ENCODE measurements at places on chromosomes 12 and 14.

- no peak for DNase-seq
These were observed 131.9 kb downstream of the EXOC5 start for GRCh38 chr14:57136669-57137328.

GRCh38 chr12:47286676-47287075, 206.9 kb upstream of the AMIGO2 start:
- DNase-seq = no peak

- DNase-seq = no peak
These were observed 1.6 kb downstream of the KLHL28 start for GRCh38 chr14:44960146-44960545.

- no peak for DNase-seq
These were observed 156.5 kb downstream of the PAWR start for GRCh38 chr12:79534029-79534867.

DNA sequence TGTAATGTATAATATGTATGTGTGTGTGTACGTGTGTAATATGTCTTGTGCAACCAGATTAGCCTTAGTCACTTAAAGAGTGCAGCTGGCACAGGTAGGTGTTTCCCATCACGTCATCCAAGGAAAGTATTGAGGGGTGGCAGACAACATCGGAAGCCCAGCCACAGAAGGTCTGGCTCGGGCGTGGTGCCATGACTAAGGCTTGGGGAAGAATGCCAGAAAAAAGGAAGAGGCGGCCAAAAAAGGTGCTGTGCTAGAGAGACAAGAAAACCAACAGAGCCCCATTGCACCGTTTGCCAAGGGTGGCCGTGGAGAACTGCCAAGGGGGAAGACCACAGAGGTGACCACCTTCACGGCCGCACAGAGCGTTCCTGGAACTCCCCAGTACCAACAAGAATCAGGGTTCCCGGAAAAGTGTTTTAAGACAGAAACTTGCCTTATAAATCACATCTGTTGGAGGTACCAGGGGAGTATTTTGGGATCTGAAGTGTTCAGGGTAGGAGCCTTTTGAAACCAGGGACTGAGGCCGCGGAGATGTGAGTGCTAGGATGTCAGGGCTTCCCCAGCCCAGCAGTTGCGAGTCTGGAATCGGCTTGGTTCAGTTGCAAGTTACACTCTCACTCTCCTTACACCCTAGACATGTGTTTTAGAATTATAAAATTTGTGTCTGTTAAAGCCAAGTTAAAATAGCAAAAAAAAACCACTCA, 131.2 kb upstream of the DYRK2 start:
- no peak for DNase-seq

GRCh38 chr14:70744641-70745040, 64.7 kb downstream of the MAP3K9 start:
- no peak for DNase-seq

DNA sequence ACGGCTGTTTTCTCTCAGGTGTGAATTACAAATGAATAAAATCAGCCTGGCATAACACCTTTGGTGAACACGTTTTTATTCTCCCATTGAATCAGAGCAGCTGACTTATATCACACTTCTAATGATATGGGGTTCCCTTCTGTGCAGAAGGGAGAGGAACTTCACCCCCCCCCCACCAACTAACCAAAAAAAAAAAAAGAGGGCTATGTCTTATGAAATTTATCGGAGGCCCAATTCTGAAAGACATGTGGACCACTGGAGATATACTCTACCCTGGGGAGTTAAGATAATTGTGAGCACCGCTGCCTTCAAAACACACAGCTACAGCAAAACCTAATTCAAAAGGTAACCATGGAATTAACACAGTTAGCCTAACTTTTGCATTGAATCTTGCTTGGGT, 4.6 kb downstream of the BCL11B start:
- DNase-seq = no peak

DNA sequence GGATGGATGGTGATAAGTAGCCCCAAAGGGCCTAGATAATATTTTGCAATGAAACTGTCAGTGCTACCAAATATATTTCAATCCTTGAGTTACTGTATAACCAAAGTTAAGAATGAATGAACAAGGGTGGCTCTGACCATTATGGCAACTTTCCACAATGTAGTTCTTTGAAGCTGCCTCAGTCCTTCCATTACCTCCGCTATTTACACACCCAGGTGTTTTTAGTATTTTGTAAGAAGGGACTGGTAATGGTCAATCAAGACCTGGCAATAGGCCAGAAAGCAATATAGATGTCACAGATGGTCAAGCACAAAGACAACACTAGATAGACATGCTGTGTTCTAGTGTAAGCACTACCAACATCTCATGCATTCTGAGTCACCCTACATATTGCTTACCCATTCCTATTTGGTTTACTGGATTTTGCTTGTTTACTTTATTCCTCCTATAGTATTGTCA, 16.3 kb downstream of the DUSP16 start:
- DNase-seq = no peak

DNA sequence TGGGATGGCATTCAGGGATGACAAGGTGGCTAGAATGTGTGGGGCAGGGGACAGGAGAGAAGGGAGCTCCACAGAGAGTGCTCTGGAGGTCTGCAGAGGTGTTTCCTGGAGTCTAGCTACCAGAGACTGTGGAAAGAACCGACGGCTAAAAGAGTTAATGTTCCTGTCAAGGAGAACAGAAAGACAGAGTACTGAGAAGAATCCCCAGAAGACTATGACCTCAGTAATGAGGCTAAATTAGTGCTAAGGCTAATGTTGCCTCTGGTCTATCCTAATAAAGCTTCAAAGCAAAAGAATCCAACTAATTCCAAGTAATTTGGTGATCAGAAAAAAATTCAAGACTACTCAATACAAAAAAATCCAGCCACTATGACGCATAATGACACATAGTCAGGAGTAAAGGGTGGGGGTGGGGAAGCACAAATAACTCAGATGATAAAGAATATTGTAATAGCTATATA, 44.7 kb downstream of the FERMT2 start:
- DNase-seq = no peak

DNA sequence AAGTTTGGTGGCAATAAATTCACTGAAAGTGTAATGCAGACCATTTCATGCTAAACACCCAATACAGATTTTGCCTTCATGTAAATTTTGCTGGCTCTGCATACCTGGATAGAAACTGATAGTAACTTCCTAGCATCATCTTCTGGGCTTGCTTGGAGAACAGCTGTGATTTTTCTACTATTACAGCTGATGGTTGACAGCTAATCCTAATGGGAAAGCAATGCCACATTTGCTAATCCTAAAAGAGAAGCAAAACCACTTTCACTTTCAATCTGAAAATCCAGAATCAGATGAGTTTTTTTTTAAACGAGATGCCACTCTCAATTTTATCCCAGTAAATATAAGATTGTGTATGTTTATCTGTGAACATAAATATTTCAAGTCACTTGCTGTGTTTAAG, 1035.9 kb downstream of the TRHDE start:
- DNase-seq = no peak

DNA sequence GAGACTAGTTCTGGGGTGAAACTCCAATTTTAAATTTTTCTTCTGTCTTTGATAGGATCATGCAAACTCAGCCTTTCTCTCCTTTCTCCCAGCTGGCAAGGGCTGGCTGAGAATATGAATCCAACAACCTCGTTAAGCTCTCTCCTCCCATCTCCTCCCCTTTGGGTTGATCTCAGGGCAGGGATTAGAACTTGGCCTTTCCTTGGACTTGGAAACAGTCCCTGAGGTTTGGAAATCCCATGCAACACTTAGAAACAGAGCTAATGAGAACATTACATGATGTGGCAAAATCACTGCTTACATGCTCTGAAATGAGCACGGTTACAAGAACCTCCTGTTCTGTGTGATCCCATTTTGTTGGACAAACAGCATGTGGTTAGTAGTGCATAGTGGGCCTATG, 31.6 kb downstream of the ACACB start:
- DNase-seq = no peak

GRCh38 chr12:3641428-3642018, 111.4 kb downstream of the CRACR2A start:
- no peak for DNase-seq

DNA sequence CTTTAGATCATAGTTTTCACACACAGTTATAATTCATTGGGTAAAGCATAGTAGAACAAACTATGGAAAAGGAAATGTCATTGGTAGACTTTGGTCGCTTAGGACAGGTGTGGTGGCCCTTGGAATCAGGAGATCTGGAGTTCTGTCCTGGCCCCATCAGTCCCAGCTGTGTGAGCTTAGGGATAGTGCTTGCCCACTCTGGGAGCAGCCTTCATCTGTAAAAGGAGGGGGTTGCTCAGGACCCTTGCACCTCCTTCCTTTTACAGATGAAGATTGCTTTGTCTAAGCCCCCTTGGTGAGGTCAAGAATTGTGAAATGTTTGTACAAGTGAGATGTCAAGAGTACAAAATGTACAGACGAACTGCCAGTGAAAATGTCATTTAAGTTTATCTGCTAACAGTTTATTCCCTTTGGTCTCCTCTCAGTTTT, 93.2 kb downstream of the BORCS5 start:
- no peak for DNase-seq

DNA sequence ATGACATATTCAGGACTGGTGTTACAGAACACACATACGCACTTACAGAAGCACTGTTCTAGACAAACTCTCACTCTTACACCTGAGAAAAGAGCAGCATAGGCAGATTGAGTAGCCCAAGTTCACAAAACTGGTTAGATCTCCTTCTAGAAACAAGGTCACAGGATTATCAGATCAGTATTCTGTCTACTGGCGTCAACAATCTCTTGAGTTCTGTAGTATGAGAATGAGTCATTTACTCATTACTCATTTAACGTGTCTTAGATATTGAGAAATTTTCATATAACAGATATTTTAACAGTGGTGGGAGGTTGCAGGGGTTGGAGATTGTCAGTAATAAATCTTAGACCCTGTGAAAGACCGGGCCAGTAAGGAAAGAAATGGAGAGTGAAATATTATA, 2.8 kb upstream of the TSPAN8 start:
- no peak for DNase-seq

- no peak for DNase-seq
These were observed 35.8 kb downstream of the RASAL1 start for GRCh38 chr12:113099764-113100163.

GRCh38 chr14:96316087-96316486, 47.1 kb downstream of the ATG2B start:
- no peak for DNase-seq

DNA sequence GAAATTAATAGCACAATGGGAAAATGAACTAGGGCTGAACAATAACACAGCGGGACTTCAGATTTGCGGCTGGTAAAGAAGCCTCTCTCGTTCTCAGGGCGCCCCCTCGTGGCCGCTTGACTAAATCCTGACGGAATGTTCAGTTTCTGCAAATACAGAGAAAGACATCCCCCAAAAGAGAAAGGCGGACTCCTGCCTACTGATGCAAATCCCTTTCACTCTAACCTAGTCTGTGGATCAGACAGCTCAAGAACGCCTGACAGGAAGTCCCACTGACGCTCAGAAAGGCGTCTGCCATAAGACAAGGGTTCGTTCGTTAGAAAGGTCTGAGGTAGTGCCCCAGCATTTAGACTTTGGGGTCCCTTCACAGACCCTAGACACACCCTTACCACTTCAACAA, 2.5 kb downstream of the NUAK1 start:
- peak; percentile 67 for DNase-seq

DNA sequence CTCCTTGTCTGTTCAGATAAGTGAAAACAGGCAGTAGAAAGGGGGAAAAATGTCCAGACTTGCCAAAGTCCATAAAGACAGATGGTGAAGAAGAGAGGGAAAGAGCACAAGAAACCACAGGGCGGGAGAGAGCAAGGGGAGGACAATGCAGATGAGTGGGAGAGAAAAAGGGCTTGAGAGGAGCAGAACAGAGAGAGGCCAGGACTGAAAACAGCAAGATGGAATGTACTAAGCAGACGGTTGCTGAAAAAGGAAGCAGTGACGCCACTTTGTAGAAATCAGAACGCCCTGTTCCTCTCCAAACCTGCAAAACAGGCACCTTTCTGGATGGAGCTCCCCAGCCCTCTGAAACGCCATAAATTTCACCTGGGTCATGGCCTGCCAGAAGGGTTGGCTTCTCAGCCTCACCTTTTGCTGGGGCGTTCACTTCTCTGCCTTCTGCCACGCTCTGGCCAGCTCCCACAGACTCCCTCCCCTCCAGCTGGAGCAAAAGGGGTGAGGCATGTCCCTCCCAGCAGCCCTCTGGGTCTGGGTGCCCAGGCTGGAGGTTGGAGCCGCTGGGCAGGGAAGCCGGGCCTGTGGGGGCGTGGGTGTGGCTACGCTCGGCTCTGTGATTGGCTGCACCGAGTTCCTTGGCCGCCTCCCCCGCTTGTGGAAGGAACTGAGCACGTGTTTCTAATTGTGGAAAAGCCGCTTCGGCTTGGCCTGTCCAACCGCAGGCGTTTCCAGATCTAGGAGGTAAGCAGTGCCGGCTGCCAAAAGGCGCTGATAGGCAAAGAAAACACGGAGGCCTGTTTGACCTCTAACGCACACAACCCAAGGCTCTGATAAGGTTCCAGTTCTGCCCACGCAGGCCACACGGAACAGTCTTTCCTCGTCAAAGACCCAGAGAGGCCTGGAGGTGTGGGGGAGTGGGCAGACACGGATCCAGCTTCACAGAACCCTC, 29.3 kb downstream of the SLC7A8 start:
- DNase-seq = no peak

DNA sequence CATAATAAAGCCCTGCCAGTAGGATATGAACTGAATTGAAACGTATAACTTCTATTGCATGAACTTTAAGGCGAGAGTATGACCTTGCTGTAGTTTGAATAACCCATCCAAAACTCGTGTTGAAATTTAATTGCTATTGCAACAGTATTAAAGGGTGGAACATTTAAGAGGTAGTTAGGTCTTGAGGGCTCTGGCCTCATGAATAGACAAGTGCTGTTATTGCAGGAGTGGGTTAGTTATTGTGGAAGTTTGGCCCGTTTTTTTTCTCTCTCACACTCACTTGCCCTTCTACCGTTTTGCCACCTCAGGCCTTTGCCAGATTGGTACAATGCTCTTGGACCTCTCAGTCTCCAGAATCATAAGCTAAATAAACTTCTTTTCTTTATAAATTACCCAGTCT, 473.7 kb upstream of the SYT1 start:
- no peak for DNase-seq

GRCh38 chr12:11648514-11649412, 711 bp upstream of the ETV6 start:
- DNase-seq = peak; percentile 38

DNA sequence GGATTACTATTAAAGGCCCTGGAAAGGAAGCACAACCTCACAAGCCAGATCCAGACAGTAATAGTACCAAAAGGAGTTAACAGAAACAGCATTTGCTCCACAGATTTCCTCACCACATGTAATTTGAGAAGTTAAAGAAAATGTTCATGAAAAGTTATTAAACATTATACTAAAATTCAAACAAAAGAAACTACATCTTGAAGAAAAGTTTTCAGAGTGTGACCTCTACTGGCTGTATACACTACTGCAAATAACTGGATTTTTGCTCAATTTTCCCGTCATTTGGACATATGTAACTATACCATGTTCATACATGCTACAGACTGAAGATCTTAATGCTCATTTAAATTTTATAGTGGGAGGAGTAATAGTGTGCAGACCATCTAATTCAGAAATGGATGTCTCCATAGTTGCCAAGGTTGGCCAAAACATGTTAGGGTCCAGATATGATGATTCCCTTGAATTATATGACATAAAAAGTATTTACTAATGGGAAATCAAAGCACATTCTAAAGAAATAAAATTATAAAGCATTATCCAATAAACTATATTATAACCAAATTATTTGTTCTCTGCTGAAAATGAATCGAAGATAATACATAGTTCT, 5.6 kb downstream of the KRR1 start:
- DNase-seq = no peak

GRCh38 chr12:117679776-117680175, 289.0 kb downstream of the KSR2 start:
- no peak for DNase-seq
